ENCODE measurements at places on chromosomes 6 and 20. TPM values are rescaled to one million over a fixed set of nuclear protein-coding genes. Genes with fewer than 3 reads are reported as not detected.

Gene PRKN
- 20.6 TPM for total RNA-seq

Gene TMEM151B
- not detected for total RNA-seq

Gene ID4
- total RNA-seq = 1.4 TPM

Gene RSPH3
- 9.5 TPM for total RNA-seq

Gene TCP11
- not detected for total RNA-seq

Gene AHI1
- 8.5 TPM for total RNA-seq

Gene HLA-DPA1
- total RNA-seq = 34.1 TPM

Gene SLC32A1
- total RNA-seq = not detected

Gene ADAM33
- 12.6 TPM for total RNA-seq

Gene PDRG1
- total RNA-seq = 11.1 TPM

Gene ZBTB2
- 4.1 TPM for total RNA-seq

Gene ZFP57
- total RNA-seq = not detected

Gene THEMIS
- 0.13 TPM for total RNA-seq
